Caco-2 (cell line): ENCODE measurements at places on chromosomes 16 and 17. TPM values are rescaled to one million over a fixed set of nuclear protein-coding genes. Genes with fewer than 3 reads are reported as not detected.

GRCh38 chr16:85593494-85594221 is 19.5 kb upstream of the GSE1 start:
- H3K27ac ChIP-seq: no peak overlapping the region
- H3K4me3 ChIP-seq: no peak overlapping the region

GRCh38 chr17:69540356-69540755 is 125.9 kb downstream of the MAP2K6 start:
- H3K4me1 ChIP-seq: no peaks in the 10 kb centered on the region; the same call in 1 of the 2 replicates
- H3K27ac ChIP-seq: peak overlapping the region; percentile 9
- DNase-seq: no peak
- no peaks in the 10 kb centered on the region for H3K36me3 ChIP-seq
- H3K4me3 ChIP-seq: no peak overlapping the region
- no peaks in the 10 kb centered on the region for H3K27me3 ChIP-seq

DNA sequence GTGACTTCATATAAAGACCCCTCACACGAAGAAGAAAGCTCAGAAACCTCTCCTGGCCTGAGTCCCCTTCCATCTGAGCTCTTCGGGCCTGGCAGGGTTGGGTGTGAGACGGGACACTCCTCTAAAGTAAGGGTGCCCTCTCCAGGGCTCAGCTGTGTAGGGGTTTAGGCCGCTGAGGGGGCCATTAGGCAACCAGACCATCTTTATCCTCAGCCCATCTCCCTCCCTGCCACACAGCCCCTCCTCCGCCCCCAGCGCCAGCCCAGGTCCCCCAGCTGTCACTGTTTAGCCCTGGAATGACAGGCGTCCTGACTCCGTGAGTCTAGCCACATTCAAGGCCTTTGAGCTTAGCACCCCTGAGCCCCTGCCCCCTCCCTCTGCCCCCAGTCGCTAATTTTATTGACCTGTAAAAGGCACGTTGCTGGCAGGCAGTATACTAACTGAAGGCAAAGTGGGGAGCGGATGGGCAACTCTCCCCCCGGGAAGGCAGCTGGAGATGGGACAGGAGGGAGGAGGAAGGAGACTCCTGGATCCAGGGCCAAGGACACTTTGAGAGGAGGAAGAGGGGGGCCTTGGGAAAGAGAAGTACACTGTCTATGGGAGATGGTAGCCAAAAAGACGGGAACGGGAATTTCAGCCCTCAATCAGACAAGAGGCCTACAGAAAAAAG is 592 bp upstream of the ZNF385C start:
- no peaks in the 10 kb centered on the region for H3K36me3 ChIP-seq
- no peak for DNase-seq
- H3K27ac ChIP-seq: no peak overlapping the region
- H3K4me1 ChIP-seq: peaks cover 8% of the 10 kb centered on the region
- 0 out of 2 replicates have a peak, but pooled peaks cover 2% of the 10 kb centered on the region for H3K27me3 ChIP-seq
- H3K4me3 ChIP-seq: no peak overlapping the region

- DNase-seq: no peak
- H3K27ac ChIP-seq: no peak overlapping the region
- H3K4me3 ChIP-seq: no peak overlapping the region
- H3K4me1 ChIP-seq: 0 out of 2 replicates have a peak, but pooled peaks cover 4% of the 10 kb centered on the region
- no peaks in the 10 kb centered on the region for H3K36me3 ChIP-seq
- H3K27me3 ChIP-seq: no peaks in the 10 kb centered on the region
Measured at GRCh38 chr17:80125656-80126448, 21.1 kb downstream of the EIF4A3 start.

GRCh38 chr17:29063992-29064391 is 21.1 kb downstream of the PIPOX start:
- DNase-seq: no peak
- no peaks in the 10 kb centered on the region for H3K36me3 ChIP-seq
- H3K27ac ChIP-seq: no peak overlapping the region
- no peaks in the 10 kb centered on the region for H3K4me1 ChIP-seq

DNA sequence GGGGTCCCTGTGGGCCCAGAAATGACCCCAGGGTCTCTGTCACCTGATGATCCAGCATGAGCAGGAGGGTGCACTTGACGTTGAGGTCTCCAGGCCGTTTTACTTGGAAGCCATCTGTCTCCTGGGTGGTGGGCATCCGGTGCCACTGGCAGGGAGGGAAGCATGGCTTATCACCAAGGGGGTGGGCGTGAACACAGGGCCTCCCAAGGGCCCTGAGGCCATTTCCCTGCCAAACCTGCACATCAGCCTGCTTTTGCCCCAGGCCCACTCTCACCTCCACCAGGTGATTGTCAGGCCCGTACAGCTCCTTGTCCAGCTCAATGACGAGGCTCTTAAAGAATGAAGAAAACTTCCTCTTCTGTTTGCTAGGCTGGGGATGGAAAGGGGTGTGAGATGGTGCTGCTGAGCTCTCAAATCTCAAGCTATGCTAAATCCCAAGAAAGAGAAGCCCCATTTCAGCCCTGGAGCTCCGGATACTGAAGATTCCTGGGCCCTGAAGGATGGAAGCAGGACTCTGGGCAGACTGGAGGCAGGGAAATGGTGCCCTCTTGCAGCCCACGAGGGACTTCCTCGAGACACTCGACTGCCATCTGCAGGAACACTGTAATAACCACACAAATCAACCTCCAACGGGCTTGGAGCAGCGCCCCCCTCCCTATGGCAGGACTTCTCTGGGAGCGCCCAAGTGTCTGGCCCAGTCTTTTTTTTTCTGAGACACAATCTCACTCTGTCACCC is 7.1 kb upstream of the FTSJ3 start:
- no peak overlapping the region for H3K4me3 ChIP-seq
- no peaks in the 10 kb centered on the region for H3K27me3 ChIP-seq
- peaks cover 14% of the 10 kb centered on the region for H3K36me3 ChIP-seq
- no peak overlapping the region for H3K27ac ChIP-seq
- H3K4me1 ChIP-seq: no peaks in the 10 kb centered on the region; the same call in 1 of the 2 replicates

- H3K27me3 ChIP-seq: no peaks in the 10 kb centered on the region
- H3K4me3 ChIP-seq: no peak overlapping the region
- no peaks in the 10 kb centered on the region for H3K36me3 ChIP-seq
- H3K4me1 ChIP-seq: no peaks in the 10 kb centered on the region
Measured at GRCh38 chr16:72850853-72851252, 197.1 kb downstream of the ZFHX3 start.

DNA sequence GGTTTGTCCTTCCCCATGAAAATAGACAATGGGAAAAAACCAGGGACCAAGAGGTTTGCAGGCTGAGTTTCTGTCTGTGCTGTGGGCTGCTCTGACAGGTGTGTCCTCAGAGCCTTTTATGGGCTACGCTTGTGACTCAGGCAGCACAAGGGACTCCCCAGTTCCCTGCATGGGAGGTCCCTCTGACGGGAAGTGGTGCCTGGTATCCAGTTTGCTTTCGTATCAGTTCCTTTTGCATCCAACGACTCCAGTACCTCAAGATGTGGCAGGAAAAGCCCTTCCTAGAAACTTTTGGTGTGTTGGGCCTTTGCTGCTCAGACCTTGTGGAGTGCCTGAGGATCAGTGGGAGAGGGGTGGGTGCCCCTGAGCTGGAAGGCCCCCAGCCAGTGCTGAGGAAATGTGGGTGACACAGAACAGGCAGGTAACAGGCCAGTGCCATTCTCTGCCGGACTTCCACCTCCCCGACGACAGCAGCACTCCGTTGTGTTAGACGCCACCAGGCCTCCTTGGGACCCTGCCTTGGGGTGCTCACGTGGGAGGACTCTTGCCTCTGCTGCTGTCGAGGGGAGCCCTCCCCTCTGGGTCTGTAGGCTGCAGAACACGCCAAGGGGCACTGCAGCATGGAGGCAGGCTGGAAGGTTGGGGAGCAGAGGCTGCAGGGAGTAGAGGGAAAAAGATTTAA is 38.4 kb upstream of the IRF8 start:
- peak; percentile 26 for DNase-seq
- H3K4me1 ChIP-seq: peaks cover 9% of the 10 kb centered on the region
- peak overlapping the region; percentile 58 for H3K27ac ChIP-seq
- no peaks in the 10 kb centered on the region for H3K36me3 ChIP-seq
- no peaks in the 10 kb centered on the region for H3K27me3 ChIP-seq

DNA sequence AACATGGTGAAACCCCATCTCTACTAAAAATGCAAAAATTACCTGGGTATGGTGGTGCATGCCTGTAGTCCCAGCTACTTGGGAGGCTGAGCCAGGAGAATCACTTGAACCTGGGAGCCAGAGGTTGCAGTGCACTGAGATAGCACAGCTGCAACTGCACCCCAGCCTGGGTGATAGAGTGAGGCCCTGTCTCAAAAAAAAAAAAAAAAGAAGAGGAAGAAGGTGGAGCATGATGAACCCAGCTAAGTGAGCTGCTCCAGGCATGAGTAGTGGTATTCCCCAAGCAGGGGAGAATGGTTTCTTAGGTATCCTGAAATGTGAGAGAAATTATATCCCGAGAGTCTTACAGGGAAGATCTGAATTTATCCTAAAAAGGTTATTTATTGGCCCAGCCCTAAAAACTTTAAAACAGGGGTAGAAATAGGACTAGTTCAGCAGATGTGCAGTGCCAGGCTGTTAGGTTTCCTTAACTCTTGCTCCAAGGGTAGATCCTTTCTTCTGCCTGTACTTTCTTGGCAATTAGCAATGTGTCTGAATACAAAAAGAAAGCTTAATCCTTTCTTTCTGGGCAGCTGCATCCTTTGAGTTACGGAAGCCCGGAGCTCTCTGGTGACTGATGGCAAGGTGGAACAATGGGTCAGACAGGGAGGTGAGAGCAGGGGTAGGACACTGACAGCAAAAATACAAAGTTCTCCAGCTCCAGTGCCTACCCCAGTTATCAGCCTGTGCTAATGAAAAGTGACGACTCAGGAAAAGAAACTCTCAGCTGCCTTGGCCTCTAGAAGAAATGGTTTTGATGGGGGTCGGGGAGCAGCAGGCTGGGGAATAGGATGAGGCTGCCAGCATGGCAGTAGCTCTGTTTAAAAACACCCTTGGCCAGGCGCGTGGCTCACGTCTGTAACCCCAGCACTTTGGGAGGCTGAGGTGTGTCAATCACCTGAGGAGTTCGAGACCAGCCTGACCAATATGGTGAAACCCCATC is 36.5 kb upstream of the TOB1 start:
- no peaks in the 10 kb centered on the region for H3K27me3 ChIP-seq
- H3K4me1 ChIP-seq: peaks cover 36% of the 10 kb centered on the region
- no peak overlapping the region for H3K4me3 ChIP-seq
- DNase-seq: no peak

Gene MYLK3
- 1.2 and 1.8 TPM in 2 replicates for total RNA-seq
